ENCODE measurements at places on chromosomes 1 and 21. TPM values are rescaled to one million over a fixed set of nuclear protein-coding genes. Genes with fewer than 3 reads are reported as not detected.

- no peak for DNase-seq
These were observed 27.6 kb downstream of the C2CD2 start for GRCh38 chr21:41926117-41926806.

GRCh38 chr1:56028244-56028643, 551.1 kb downstream of the PLPP3 start:
- DNase-seq, result no peak

GRCh38 chr1:61956016-61956645, 213.9 kb downstream of the PATJ start:
- DNase-seq, result no peak

GRCh38 chr1:229888157-229888556, 178.9 kb upstream of the GALNT2 start:
- no peak for DNase-seq

DNA sequence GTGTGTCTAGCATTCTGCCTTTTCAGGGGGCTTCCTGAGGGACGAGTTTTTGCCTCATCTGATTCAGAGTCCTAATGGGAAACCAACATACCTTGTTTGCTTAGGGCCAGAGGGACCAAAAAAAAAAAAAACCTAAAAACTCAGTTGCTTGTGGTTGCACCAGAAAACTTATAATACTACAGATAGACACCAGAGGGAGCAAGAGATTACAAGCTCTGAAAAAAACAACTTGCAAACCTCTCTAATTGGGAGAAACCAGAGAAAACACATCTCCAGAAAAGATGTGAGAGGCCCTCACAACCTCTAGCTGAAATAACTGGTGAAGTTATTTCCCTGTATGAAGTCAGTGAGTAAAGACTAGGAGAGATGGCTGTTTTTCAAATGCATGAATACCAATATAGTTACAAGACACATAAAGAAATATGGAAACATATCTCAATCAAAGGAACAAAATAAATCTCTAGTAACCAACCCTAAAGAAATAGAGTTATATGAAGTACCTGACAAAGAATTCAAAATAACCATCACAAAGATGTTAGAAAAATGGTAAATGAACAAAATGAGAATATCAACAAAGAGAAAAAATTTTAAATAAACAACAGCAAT, 233.7 kb upstream of the NFIA start:
- DNase-seq, result no peak

- DNase-seq, result no peak
These were observed 69.5 kb downstream of the LPAR3 start for GRCh38 chr1:84823511-84823910.

DNA sequence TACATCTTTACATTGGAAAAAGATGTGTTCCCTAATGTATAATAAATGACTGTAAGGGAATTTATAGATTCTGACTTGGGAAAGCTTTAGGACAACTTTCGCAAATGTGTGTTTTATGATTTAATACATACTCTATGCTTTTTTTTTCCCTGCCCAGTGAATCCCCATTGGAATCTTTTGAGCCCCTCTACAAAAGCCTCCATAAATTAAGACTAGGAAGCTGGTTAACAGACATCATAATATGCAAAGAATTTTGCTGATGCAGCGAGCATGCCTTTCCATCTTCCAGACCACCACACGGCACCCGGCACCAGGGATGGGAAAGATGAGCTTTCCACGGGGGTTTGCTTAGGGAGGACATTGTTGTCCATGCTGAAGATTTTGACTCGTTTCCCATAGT, 156.1 kb upstream of the IVNS1ABP start:
- DNase-seq, result no peak

DNA sequence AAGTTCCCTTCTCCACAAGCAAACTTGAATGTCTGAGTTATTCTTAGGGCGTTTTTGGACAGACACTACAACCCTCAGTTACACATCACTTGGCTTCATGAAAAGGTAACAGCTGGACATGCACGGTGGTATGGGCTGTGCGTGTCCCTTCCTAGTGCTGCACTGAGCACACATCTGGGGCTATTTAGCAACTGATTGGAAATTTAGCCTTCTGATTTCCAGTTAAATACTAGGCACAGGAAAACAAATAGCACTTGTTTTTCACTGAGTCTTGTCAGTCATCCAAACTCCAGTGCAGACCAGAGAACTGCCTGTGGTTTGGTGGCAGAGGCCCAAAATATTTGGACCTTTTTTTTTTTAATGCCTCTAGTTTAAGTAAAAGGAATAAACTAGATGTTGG, 134.7 kb downstream of the TGFBR3 start:
- DNase-seq, result no peak

- no peak for DNase-seq
These were observed 585.7 kb downstream of the SMYD3 start for GRCh38 chr1:245921417-245921816.

- peak; percentile 50 for DNase-seq
These were observed 4.8 kb downstream of the FTCD start for GRCh38 chr21:46150491-46151121.

DNA sequence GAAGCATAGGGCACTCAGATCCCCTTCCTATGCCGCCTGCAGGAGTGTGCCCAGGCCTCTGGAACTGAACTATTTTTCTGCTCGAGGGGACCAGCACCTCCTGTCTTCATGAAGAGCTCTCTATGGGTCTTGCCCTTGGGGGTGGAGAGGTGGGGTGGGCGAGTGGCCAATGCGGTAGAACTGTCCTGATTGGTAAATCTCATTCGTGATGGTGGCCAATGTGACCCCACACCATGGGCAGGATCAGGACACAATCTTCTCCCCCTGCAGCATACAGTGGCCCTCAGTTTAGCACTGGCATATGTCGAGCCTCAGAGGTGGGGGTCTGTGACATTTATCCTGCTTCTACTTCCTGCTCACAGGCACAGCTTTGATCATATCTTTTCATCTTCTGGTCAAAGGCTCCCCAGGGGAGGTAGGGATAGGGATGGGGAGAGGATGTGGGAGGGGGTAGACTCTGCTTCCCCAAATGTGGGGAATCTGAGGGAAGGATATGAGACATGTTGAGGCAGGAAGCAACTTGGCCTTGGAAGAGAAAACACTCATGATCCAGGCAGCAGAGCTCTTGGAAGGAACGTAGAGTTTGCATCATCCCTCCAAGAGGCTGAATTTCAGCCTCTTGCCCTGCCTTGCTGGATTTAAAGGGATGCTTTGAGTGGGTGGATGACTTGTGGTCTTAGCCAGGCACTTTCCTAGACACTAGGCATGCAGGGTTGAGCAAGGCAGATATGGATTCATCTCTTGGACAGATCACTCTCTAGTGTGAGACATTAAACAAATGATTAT, 81.8 kb downstream of the LAMC2 start:
- DNase-seq, result no peak

DNA sequence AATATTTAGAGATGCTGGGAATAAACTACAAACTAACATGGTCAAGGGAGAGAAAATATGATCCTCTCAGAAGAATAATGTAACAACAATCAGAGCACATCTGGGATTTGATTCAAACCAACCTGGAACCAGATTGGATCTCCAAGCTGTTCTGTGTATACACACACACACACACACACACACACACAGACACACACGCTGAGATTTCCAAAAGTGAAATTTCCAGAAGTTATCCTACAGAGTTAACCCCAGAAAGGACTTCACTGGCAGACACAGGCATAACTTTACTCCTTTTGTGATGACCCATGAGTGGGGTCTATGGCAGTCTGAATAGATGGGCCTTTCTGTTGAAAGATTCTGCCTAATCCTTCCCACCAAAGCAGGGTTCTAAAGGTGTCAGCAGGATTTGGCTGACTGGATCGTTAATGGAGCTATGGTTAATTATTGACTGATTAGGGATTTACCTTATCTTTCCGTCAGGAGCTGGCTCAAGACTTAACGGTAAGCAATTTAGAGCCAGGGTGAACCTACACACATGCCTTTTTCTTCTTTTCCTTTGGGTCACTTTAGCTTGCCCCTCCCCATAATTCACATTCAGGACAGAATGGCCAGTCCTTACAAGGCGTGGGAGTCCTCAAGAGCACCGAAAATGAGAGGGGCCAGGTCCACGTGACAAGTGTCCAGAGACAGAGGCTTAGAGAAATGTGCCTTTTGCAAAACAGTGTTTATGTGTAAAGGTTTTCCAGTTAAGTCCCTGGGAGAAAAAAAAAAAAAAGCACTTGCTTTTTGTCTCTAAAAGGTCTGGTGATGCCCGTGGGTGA, 10.9 kb upstream of the PROX1 start:
- no peak for DNase-seq

SAMD13 gene
- not detected for total RNA-seq

KRTAP19-3 gene
- not detected for total RNA-seq

PRAMEF26 gene
- not detected for total RNA-seq

RNU1-3 gene
- total RNA-seq, result 1,722 TPM

CSF3R gene
- 0.61 TPM for total RNA-seq

Data from activated naive CD4-positive, alpha-beta T cell treated with anti-CD3 and anti-CD28 coated beads, Interleukin-2, amount 50 U/mL, for 72 hours (primary cell).